IPS DF 19.7 (cell line): ENCODE measurements at places on chromosomes 6 and 20.

GRCh38 chr6:109456710-109457561 is 1.4 kb upstream of the MICAL1 start:
- DNase-seq: no peak

GRCh38 chr6:125868252-125868651 is 77.5 kb downstream of the NCOA7 start:
- no peak for DNase-seq

DNA sequence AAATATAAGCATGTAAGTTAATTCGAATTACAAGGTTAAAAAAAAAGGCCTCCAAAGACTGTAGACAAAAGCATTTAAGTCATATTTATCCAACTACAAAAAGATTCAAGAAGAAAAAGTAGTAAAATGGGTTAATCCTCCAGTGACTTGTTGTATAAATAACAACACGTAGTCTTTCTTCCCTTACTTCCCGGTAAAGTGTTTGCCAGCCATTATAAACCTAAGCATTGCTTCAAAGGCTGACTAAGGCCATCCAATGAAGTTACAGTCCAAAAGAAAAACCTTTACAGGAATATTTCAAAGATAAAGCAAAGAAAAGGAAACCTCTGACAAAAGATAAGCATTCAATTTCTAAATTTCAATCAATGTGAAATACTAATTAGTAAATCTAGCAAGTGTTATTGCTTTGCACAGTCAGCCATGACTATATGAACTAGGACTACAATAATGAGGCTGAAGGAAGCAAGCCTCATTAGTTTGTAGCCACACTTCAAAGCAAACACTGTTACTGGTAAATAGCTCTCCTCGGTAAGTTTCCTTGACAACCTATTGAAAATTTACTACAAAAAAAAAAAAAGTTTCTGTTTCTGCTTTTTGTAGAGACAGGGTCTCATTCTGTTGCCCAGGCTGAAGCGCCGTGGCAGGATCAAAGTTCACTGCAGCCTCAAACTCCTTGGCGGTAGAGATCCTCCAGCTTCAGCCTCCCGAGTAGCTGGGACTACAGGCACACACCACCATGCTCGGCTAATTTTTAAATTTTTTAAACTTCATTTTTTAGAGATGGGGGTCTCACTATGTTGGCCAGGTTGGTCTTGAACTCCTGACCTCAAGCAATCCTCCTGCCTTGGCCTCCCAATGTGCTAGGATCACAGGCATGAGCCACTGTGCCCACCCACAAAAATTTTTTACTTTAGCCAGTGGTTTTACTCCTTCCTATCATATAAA is 46.0 kb downstream of the NUDT3 start:
- no peak for DNase-seq

GRCh38 chr20:16615199-16615598 is 42.0 kb upstream of the KIF16B start:
- DNase-seq: no peak

DNA sequence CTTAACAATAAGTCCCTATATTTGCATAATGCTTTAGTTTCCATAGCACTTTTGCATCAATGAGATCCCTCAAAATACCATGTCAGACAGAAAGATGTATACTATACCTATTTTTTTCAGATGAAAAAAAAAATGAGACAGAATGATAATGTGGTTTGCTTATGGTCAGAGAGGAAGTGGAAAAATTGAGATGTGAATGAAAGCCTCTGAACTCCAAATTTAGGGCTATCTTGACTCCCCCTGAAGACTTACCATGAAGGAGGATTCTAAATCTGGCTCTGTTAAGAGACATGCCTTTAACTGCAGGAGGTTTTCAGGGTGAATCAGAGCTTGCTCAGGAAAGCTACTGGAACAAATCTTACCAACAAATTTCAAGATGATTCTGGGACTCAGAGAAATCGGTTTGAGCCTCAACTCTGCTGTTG is 176.2 kb downstream of the ISM1 start:
- DNase-seq: no peak

DNA sequence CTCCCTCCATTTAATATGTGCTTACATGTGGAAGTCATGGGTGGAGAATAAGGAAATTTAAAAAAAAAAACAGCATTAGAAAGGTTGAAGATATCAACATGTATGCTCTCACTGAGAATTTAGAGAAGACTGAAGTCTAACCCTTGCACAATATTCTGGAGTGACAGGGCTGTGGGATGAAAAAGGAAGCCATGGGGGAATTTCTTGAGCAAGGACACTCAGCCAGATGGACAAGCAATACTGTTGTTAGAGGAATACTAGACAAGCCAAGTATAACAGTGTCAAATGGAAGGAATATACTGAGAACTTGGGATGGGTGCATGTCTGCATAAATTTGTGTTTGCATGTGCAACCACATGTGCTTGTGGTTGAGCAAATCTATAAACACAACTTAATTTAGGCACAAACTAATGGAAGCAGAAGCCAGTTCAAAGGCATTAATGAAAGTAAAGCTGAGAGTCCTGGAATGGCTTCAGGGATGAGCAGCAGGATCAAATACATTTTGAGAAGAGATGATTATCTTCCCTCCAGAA is 119.7 kb downstream of the ADGRB3 start:
- DNase-seq: no peak

GRCh38 chr20:62843656-62844055 is 18.0 kb downstream of the TCFL5 start:
- no peak for DNase-seq

DNA sequence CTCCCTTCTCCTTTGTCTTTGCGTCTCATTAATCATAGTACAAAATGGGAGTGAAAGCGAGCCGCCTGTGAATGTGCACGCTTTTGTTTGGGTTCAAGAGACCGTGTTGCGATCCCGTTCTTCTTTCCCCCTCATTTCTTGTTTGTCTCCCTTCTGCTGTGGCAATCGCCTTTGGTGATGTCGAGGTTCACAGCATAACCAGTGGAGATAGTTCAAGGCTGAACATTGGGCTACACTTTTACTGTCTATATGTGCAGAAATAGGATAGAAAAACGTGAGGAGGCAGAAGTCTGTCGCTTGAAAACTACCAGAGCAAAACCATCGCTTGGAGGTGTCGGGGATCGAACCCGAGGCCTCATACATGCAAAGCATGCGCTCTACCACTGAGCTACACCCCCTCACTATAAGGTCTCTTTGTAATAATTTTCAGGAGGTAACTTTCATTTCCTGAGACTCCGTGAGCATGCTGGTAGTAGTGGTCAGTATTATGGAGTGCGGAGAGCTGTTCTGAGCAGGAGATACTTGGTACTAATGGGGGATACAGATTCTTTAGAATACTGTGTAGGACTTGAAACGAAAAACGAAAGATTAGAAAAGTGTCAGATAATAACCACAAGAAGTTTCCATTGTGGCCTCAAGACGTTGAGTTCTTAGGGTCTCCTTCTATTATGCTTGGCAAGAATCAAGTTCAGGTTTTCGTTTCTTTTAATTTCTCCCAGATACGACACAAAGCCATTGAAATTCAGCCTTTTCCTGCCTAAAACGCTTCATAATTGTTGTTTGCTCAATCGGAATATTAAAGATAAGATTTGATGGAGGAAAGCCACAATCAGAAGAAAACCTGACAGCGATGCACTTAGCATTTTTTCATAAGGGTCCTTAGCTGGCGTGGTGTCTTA is 106.6 kb downstream of the TRIM27 start:
- no peak for DNase-seq

GRCh38 chr20:23243791-23244155 is 106.8 kb upstream of the NXT1 start:
- DNase-seq: no peak

DNA sequence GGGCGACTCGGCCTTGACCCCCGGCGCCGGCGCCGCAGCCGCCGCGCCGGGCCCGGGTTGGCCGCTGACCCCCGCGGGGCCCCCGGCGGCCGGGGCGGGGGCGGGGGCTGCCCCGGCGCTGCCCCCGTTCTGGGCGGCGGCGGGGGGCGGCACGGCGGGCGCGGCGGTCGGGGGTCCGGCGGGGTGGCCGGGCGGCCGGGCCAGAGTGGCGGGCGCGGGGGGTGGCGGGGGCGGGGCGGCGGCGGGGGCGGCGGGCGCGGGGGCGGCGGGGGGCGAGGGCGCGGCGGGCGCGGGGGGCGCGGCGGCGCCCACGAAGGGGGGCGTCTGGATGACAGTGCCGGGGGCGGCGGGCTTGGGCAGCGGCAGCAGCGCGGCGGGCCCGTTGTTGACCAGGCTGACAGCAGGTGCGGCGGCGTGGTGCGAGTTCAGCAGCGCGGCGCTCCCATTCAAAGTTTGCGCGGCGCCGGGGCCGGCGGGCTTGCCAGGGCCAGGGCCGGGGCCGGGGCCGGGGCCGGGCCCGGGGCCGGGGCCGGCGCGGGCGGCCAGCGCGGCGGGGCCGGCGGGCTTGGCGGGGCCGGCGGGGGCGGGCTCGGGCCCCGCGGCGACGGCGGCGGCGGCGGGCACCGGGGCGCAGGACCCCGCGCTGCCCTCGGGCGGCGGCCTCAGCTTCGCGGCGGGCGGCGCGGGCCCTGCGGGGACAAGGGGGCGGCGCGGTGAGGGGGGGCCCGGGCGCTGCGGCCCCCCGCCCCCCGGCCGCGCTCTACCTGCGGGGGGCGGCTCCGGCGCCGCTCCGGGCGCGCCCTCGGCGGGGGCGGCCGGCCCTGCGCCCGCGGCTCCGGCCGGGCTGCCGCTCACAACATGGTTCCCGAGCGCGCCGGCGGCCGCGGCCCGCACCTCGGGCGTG is 659 bp downstream of the TAF4 start:
- no peak for DNase-seq

DNA sequence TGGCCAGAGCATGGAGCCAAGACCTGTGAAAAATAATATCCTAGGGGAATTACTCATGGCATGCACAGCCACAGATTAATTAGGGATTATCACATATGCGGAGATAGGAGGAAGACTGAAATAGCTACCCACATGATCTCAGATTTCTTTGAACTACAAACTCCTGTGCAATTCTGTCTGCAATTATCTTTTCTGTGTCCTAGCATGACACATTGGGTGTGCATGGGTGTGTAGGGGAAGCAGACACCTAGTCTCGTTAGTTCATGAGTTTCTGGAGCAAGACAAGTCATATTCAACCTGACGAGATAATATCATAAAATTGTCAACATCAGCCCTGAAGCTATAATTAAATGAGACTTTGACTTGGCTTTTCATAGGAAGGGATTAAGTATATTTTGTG is 3.6 kb upstream of the SLC17A4 start:
- no peak for DNase-seq

DNA sequence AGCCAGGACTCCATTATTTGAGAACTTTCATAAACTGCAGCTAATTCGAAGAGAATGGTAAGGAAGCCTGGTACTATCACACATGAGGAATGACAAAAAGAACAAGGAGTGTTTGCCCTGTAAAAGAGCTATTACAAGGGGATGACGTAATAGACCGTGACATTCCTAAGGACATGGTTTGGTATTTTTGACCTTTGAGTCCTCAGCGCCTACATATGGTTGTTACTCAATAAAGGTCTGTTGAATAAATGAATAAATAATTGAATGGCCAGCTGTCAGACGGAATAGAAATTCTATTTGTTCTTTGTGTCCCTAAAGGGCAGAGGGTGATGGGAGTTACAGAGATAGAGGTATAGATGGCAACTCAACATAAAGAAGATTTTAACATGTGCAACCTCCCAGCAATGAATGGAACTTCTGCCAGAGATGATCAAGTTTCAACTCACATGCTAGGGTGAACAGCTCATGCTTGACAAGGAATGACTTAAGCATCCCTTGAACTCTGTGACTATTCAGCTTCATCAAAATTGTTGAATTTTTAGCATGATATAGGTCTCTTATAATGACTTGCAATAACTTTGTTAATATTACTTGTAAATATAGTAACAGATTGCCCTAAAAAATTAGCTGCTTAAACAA is 115.4 kb downstream of the TENT5A start:
- DNase-seq: no peak

DNA sequence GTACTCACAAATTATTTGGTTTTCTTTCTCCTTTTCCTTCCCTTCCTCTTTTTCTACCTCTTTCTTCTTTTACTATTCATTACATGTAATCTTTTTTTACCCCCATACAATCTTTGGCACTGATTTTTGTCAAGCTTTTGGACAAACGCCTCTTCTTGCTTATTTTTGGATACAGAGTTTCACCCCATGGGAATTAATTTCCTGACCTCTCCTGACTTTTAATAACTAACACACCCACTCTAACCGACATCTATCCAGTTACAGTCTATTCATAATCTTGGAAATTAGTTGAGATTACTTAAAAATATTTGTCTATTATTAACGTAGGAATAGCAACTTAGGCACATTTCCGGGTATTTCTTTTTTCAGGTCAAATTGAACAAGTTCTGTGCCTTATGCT is 101.2 kb downstream of the HDGFL1 start:
- DNase-seq: no peak

GRCh38 chr6:34992376-34992775 is 103.3 kb downstream of the ANKS1A start:
- no peak for DNase-seq
